Stimulated activated CD4-positive, alpha-beta T cell treated with anti-CD3 and anti-CD28 coated beads, Interleukin-12 subunit alpha, Interleukin-12 subunit beta, amount 100 ng/mL, for 48 hours (primary cell): ENCODE measurements at places on chromosomes 11 and 22.

GRCh38 chr11:16856022-16856471 is 117.6 kb downstream of the C11orf58 start:
- DNase-seq, result no peak

DNA sequence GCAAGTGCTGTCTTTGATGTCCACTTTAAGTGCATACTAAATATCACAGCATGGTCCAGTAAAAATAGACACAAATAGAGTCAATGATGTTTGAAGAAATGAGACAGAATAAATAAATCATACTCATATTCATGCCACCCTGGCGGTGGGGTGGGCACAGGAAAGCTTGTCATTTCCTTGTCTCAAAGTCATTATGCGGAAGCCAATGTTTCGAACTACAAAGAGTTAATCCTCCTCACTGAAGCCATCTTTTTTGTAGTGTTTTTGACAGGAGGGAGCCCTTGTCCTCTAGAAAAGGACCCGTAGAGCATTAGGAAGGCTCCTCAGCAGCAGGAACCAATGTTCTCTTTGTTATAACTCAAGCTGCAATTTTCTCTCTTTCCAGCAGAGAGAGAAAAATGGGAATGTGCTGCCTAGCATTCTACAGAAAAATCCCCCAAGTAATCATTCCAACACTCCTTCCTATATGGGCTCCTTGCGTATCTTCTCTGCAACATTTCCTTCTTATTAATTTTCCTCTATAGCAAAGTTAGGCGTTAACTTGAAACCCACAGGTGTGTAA is 30.6 kb downstream of the SC5D start:
- no peak for DNase-seq

GRCh38 chr22:36506637-36507517 is at the start of gene FOXRED2:
Gene FOXRED2, minus strand, starts transcription at chr22:36507040. Its CDS starts 618 bp downstream, at chr22:36506422.
- peak; percentile 76 for DNase-seq

GRCh38 chr22:28544431-28544868 is 135.2 kb downstream of the TTC28 start:
- DNase-seq, result no peak

DNA sequence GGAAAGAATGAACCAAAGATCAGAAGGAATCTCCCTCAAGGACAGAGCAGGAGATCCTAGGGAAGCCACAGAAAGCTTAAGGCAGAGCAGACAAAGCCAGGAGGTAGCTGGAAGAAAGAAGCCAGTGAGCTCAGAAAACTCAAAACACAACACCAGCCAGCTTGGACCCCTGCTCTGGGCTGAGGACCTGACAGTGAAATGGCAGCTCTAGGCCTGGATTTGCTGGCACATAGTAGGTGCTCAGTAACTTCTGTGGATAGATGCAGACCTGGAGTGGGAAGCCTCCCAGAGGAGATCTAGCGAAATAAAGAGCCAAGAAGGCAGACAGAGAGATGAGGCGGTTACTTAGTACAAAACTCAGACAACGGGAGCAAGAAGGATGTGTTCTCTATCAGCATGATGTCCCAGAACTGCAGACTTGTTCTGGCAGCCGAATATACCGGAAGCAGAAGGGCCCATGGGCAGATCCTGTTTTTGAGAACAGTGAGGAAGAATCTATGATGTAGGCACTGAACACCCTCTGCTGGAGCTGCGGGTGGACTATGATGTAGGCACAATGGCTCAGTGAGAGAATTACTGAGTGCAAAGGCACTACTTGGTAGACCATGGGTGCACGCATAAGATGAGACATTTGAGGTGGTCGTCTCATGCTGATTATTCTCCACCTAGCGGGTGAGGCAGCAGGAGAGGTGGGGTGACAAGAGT is 4.8 kb downstream of the ROBO4 start:
- DNase-seq, result no peak

DNA sequence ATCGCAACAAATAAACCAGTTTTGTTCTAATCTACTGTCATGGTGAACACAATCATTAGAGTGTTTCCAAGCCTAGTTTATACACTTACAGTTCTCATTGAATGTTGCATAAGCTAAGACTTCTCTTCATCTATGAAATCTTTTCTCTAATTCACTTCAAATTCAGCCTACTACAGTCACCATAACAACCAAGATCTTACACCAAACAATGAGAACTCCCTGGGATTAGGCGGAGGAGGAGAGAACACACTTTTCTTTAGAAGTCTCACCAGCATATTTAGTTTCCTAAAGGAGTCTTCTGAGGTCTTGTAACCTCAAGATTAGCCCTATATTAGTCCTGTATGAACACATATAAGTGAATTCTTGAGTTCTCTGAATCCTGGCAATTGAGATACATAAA is 1889.7 kb downstream of the LRRC4C start:
- no peak for DNase-seq

DNA sequence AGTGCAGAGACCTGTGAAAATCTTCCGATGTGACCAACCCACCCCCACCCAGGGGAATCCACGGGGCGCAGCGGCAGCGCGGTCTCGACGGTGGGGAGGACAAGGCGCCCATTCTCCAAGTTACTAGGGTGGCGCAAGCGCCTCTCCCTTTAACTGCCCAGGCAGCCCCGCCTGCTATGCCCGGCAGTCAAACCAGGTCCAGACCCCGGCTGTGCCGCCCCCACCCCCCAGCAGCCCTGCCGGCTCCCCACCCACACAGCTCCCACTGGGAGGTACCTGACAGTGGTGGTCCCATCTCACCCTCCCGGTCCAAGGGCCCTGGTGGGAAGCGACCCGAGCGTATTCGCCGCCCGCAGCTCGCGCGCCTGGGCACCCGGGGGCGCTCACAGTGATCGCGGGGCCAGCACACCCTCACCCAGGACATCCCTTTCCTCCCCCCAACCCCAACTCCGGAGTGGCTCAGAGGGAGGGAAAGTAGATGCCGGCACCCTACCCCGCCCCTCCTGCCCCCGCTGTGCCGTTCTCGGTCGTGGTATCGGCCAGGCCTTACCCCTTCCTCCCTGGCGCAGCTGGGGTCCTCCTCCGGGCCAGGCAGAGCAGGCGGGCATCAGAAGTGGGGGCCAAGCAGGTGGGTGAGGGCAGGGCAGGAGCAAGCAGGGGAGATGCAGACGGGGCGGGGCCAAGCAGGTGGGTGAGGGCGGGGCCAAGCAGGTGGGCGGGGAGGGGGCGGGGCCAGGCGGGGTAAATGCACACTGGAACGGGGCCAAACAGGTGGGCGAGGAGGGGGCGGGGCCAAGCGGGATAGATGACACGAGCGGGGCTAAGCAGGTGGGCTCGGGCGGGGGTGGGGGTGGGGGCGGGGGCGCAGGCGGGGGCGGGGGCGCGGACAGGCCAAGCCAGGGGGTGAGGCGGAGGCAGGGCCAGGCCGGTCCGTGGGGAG is at the start of gene TRPM5:
TRPM5 (minus strand) TSS at position 634 of the 940 bp plus-strand sequence. CDS start 21,478 bp downstream, outside the sequence.
- peak; percentile 74 for DNase-seq

GRCh38 chr11:65851811-65852507 is 6.0 kb downstream of the CFL1 start:
- DNase-seq, result no peak

- no peak for DNase-seq
Observed at GRCh38 chr22:46422896-46423295, 87.4 kb downstream of the TRMU start.

DNA sequence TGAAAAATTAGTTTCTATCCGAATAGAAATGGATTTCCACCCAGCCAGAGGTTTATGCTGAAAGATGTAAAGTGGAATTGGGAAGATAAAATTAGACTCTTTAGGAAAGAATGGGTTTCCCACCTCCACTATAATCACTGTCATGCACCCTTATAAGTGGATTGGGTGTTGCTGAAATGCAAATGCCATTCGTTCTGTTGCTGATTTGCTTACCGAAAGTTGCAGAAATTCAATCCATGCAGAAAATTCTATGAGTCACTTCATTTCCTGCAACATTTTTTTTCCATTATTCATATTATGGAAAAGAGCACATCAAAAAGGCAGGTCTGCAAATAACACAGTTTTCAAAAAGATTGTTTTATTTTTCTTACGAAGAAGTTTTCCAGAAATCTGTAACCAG is 65.6 kb downstream of the LDLRAD3 start:
- DNase-seq, result no peak

GRCh38 chr11:65595131-65595530 is 469 bp downstream of the KCNK7 start:
- no peak for DNase-seq

GRCh38 chr11:68041617-68042218 is 2.9 kb downstream of the TCIRG1 start:
- DNase-seq, result no peak

GRCh38 chr11:127117231-127117739 is 116.7 kb upstream of the KIRREL3 start:
- DNase-seq, result no peak

DNA sequence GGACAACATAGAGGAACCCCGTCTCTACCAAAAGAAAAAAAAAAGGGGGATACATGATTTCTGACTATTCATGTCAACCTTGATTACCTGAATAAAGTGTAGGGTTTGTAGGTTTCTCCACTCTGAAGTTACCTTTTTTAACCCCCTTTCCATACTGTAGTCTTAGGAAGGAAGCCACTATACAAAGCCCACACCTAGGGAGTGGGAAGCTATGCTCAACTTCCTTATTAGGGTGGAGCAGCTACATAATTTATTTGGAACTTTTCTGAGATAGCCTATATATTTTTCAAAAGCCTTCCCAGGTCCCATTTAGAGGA is 582 bp upstream of the ATP6V1E1 start:
- DNase-seq, result no peak

DNA sequence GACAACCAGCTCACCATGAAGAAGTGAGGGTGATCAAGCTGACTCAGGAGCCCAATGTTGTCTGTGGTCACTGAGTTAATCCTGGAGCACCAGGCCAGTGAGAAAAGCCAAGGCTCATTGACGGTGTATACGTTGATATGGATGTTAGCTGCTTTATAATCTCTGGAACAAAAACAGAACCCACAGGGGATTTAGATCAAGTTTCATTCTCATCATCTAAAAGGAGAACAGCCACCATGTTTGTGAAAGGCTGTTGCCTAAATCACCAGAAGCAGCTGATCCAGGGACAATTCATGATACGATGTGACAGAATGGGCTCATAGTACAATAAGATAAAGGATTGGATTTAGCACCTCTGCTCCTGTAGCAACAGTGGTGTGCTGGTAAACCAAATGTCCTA is 68.5 kb downstream of the GDPD4 start:
- DNase-seq, result no peak

DNA sequence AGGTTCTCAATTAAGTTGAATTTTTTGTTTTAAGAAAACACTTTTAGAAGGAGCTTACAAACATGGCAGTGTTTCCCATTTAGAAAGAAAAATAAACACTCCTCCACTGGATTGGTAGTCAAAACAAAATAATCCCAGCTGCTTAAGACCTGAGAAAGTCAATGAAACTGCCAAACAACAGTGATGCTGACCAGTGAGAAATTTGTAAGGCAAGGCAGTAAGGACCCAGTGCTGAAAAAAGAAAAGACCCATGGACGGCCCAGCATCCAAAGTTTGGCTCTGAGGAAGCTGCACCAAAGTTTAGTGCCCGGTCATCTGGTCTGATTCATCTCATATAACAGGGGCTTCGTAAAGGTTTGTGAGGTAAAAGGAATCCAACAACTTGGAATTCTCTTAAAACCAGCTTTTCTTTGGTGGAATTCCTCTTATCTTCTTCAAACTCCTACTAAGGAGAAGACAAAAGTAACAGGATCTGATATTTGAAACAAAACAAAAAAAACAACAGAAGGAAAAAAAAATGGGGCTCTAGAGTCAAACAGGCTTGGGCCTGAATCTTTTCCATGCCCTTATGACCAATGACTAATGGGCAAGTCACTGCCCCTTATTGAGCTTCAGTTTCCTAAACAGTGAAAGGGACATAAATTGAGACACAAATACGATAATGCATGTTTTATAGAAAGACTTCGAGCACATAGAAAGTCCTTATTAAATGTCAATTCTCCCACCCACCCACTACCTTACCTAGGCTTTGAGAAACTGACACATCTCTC is 383.0 kb upstream of the NARS2 start:
- DNase-seq, result no peak

GRCh38 chr11:74937696-74938475 is 11.0 kb downstream of the XRRA1 start:
- no peak for DNase-seq

- DNase-seq, result no peak
Observed at GRCh38 chr11:38460896-38461295, 1862.9 kb upstream of the RAG2 start.

GRCh38 chr22:42962295-42963230 is 52.4 kb downstream of the PACSIN2 start:
- no peak for DNase-seq

DNA sequence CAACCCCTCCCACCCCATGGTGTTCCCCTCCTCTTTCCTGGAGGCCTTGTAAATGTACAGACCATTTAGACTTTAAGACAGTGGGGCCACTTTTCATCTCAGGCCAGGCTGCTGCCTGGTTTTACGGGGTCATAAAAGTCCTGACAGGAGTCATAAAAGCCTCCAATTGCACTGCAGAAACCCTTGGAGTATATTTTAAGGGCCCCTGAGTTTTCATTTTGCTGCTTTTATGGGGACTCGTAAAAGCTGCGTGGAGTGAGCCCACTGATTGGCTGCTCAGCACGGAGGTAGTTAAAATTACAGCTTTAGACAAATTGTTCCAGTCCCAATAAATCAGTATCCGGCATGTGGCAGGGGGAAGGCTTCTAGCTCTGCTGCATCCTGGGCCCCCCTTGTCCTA is 627.6 kb downstream of the NTM start:
- DNase-seq, result no peak

DNA sequence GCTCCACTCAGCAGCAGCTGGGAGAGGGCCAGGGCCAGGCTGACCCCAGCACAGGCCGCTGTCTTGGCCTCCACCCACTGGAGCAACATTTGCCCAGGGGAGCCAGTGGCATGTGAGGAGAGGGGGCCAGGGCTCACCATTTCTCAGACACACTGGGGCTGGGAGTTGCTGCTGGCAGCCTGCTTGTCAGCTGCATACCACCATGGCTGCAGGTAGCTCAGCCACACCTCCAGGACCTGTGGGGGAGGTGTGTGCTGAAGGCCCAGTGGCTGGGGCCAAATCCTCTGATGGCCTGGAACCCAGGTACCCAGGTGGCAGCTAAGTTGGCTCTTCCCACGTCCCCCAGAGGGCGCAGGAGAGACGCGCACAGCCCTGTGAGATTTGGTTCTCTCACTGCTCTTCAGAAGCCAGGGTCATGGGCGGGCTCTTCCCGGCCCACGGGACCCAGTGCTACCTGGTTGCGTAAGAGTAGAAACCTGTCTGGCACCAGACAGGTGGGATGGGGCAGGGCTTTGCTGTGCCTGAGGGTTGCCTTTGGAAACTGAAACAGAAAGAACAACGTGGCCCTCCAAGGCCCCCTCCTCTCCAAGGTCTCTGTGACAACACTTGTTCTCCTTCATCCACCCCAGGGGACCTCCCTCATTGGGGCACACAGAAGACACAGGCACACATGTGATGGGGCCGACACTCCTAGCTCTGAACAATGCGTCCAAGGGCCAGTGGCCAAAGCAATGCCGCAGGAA is 98.8 kb downstream of the MED15 start:
- DNase-seq, result peak; percentile 60

GRCh38 chr22:18975434-18976196 is 39.5 kb upstream of the PRODH start:
- no peak for DNase-seq

- no peak for DNase-seq
Observed at GRCh38 chr11:7905549-7905948, 25.5 kb downstream of the OR10A6 start.

GRCh38 chr11:44804449-44805437 is 78.0 kb downstream of the TSPAN18 start:
- DNase-seq, result no peak

GRCh38 chr11:63508745-63509144 is 2.9 kb downstream of the LGALS12 start:
- no peak for DNase-seq
